Kasumi-1 (cell line): ENCODE measurements at places on chromosomes 7 and 10.

- no peak for DNase-seq
These were observed 11.6 kb upstream of the PON3 start for GRCh38 chr7:95407751-95408150.

GRCh38 chr7:152925412-152926147, 166.0 kb downstream of the ACTR3B start:
- DNase-seq, result no peak

DNA sequence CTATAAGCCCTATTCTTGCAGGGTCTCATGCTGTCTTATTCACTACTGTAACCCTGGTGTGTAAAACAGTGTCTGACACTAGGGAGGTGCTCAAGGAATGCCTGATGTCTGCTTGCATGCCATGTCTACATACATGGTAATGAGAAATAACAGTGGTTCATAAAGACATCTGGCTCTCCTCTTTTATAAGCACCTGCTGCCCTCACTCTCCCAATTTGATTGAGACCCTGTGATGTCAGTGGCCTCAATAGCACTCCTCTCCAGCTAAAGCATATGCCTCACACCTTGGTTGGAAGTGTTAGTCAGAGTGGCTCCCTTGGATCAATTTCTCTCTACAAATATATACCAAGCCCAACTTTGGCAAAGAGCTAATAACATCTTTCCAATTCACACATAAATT, 30.6 kb downstream of the ANK3 start:
- DNase-seq, result no peak

- peak; percentile 92 for DNase-seq
These were observed 164.3 kb downstream of the BTAF1 start for GRCh38 chr10:92087750-92088395.

- DNase-seq, result no peak
These were observed 138.8 kb downstream of the LYZL1 start for GRCh38 chr10:29427667-29428066.

DNA sequence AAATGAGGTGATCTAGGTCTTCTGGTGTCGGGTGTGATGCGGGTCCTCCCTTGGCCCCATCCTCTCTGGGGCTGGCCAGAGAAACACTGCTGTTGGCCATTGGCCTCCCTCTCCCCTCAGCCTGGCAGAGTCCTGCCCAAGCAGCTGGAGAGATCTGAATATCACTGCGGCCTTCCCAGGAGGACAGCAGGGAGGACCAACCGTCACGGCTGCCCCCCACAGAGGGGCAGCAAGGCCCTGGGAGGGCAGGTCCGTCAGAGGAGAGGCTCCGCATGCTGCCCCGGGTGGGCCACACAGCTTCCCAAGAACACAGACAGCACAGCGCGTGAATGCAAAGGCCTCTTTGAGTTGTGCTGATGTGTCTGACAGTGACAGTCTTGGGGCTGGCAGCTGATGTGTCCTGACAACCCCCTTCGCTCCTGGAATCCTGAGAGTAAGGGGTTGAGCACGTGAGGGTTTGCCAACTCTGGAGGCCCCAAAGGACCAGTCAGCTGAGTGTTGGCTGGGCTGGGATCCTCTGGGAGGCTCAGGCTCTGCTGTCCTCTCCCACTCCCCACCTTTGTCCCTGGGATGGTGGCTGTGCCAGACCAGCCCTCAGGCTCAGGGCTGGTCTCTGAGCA, 132.5 kb upstream of the UNC5B start:
- DNase-seq, result no peak

DNA sequence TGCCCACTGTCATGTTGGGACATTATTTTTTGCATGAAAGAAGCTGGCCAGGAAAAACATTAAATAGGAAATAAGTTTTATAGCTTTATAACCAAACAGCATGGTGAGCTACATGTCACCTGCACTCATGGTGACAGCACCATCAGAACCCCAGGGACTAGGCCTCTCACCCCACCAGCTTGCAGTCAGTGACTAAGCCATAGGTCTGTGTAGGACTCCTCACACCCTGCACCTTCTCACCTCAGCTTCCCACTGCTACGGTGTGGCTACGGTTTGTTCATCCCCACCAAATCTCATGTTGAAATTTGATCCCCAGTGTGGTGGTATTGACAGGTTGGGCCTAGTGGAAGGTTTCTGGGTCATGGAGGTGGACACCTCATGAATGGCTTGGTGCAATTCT, 161.3 kb upstream of the VIPR2 start:
- no peak for DNase-seq

GRCh38 chr10:5942474-5942873, 34.9 kb downstream of the IL15RA start:
- no peak for DNase-seq

DNA sequence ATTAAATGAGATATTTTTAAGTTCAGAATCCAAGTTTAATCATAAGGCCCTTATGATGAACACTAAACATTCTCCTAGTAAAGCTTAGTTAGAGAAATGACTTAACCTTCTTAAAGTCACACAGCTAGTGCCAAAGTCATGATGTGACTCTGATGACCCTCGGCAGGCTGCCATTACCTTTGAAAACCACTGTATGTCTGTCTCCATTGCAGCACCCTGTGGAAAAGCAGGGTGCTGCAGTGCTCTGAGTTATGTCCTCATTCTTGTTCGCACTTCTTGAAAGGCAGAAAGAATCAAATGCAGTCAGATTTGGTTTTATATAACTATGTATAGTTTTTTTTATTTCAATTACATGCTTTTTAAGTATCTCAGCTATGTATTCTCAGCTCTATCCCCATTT, 105.0 kb downstream of the PHTF2 start:
- DNase-seq, result peak; percentile 56

DNA sequence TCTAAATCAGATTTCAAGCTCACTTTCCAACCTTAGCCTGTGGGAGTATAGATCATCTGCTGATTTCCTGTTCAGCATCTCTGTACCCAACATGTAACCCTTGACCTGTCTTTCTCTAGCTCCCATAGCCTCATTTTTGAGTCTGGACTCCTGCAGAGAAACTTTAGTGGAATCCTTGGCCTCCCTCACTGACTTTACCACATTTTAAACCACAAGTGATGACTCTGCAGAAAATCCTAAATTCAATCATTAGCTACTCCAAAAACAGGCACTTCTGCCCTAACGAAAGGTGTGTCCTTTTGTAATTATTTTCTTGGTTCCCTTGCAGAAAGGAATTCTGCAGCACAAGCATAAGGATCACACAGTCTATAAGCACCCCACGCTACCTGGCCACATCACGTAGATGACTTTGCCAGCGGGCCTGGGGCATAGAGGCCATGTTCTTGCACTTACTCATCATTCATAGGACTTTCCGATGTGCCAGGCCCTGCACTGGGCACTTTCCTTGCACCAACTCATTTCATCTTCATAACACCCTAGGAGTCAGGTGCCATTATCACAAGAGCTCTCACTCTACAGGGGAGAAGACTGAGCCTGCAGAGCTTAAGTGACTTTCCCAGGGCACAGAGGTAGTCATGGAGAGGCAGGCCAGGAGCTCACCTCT, 57.2 kb upstream of the OPALIN start:
- no peak for DNase-seq

DNA sequence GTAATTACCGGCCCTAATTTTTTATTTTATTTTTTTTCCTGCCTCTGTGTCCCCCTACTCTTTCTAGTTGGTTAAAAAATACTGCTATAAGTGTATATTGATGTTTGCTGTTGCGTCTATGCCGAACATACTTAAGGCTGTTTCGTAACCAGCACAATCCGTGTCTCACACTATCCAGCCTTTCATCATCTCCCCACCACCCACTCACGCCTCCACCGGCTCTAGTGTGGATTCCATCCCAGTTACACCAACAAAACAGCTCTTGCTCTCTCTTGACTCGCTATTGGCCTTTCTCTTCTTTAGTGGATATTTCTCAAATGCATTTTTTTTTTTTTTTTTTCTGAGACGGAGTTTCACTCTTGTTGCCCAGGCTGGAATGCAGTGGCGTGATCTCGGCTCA, 70.1 kb upstream of the CAMK1D start:
- no peak for DNase-seq

DNA sequence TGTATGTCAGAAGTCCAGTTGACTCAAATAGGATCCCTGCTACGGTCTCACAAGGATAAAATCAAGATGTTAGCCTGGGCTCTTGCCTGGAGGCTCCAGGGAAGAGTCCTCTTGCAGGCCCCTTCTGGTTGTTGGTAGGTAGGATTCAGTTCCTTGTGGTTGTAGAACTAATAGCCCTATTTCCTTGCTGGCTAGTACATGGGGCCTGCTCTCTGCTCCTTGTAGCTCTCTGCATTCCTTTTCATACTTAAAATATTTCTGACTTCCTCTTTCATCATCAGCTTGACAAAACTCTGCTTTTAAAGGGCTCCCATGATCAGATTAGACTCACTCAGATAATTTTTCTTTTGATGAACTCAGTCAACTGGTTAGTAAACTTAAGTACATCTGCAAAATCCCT, 756.7 kb downstream of the GATA3 start:
- DNase-seq, result no peak

GRCh38 chr7:12386313-12386740, 17.3 kb downstream of the VWDE start:
- DNase-seq, result no peak

- no peak for DNase-seq
These were observed 149.3 kb downstream of the SH3PXD2A start for GRCh38 chr10:103706047-103706446.

DNA sequence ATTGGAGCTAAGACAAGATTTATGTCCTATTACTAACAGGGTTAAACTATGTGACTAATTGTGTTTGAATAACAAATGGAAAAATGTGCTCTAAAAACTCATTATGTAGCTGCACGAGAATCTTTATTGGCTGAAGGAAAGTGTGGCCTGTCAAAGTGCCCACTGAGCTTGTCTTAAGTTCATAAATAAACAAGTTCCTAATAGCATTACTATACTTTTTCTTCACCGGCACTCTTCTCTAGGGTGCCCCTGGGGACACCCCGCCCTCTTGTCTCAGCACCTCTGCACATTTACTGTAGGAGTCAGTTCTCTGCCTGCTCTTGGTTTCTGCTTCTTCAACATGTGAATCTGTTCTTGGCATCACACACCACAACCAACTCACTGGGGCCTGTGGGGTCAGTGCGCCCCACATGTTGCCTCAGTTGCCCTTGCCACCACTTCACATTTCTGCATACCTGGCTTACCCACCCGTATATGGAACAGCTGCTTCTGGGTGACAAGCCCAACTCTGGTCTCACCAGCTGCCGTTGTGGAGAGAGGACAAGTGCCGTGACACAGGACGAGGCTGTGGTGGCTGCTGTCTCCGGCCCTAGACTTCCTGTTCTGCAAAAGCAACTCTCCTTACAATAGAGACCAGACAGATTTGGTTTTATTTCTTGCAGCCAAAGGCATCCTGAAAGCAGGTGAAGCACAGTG, 96.3 kb upstream of the DDC start:
- peak; percentile 9 for DNase-seq

- DNase-seq, result no peak
These were observed 1.6 kb downstream of the GTF2IRD1 start for GRCh38 chr7:74455291-74455804.
